ENCODE measurements at places on chromosomes 3 and 15. TPM values are rescaled to one million over a fixed set of nuclear protein-coding genes. Genes with fewer than 3 reads are reported as not detected.

RBMS3 gene
- total RNA-seq = 5.8 TPM

CORO2B gene
- not detected for total RNA-seq

FBXW12 gene
- not detected for total RNA-seq

C3orf52 gene
- 14.5 TPM for total RNA-seq

PDCD7 gene
- total RNA-seq = 22.0 TPM

ACAN gene
- total RNA-seq = not detected

MON1A gene
- total RNA-seq = 4.6 TPM

C3orf85 gene
- total RNA-seq = not detected

P4HTM gene
- total RNA-seq = 44.9 TPM

DNA sequence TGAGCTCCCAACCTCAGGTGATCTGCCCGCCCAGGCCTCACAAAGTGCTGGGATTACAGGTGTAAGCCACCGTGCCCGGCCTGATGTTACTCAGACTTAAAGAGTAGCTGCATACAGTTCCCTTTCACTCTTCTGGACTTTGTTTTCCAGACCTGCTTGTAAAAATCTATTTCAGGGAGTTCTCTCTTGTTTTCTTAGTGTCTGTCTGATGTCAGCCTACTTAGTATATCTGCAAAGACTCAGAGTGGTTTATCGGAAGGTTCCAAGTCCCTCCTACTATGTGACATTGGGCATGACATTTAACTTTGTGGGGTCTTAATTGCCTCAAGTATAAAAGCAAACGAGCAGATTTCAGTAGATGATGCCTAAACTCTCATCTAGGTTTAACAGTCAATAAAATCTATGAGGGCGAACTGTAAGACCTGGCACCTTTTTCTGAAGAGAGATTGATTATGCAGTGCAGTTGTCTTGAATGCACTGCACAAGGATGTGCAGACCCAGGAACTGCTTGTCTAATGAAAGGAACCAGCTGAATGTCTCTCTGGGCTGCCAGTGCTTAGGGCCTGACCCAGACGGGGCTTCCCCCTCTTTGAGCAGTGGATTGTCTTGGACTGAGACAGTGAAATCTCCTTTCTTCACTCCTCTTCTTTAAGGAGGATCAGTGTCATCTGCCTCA is 301.4 kb downstream of the PTPRG start:
- ATAC-seq = no peak
- no peaks in the 10 kb centered on the region for H3K36me3 ChIP-seq
- H3K4me3 ChIP-seq = no peak overlapping the region

DNA sequence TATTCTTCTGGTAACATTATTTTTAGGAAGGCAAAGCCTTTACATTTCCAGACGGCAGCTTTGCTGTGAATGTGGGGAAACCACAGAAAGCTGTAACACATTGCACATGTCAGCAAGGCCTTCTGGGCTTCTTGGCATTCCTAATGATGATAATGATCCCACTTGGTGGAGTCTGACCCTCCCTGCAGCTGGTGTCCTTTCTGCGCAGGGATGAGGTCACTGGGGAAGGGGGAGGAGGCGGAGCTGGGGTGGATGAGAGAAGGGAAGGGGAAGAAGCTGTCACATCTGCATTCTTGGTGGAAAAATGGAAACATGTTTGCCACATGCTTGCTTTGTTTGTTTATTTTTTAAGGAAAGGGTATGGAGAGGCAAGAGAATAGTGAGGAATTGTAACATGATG is 68.6 kb downstream of the FILIP1L start:
- H3K27ac ChIP-seq = no peak overlapping the region
- H3K36me3 ChIP-seq = no peaks in the 10 kb centered on the region
- no peaks in the 10 kb centered on the region for H3K27me3 ChIP-seq

- H3K36me3 ChIP-seq = peaks cover 100% of the 10 kb centered on the region
- no peaks in the 10 kb centered on the region for H3K4me1 ChIP-seq
- no peak overlapping the region for H3K27ac ChIP-seq
- no peak for ATAC-seq
- H3K27me3 ChIP-seq = no peaks in the 10 kb centered on the region
Observed at GRCh38 chr3:45931496-45931895, 11.8 kb upstream of the CXCR6 start.

DNA sequence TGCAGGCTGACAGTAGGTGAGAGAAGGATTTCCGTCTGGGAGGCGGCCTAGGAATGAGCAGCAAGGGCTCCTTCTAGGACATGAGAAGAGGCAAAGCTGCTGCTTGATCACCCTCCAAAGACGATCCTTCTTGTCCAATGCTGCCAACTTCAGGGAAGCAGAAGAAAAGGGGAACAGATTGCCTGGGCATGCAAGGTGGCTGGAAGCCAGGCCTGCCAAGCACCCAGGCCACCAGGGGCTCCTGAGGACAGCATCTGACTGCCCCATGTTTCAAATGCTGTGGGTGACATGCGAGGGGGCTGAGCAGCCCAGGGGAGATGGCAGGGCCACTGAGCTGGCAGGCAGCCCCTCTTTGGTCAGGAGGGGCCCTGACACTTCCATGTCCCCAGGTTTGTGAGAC is 3.3 kb upstream of the GRIP2 start:
- no peak for ATAC-seq
- no peaks in the 10 kb centered on the region for H3K4me1 ChIP-seq
- no peak overlapping the region for H3K4me3 ChIP-seq
- H3K27me3 ChIP-seq = peaks cover 16% of the 10 kb centered on the region
- H3K36me3 ChIP-seq = no peaks in the 10 kb centered on the region
- H3K27ac ChIP-seq = no peak overlapping the region

DNA sequence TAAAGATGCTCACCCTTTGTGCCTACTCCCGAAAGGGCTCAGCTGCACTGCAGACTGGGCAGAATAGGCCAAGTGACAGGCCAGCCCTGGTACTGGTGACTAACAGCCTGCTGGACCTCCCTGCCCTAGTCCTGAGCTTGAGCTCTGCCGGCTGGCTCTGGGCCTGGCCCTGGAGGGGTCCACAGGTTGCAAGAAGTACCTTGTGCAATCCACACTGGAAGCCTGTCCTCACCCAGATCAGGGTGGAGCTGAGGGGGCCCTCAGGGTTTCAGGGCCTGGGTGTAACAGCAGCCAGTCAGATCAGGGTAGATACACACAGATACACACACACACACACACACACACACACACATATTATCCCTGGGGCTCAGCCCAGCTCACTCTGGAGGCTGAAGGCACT is 27.3 kb upstream of the PLA2G4D start:
- no peaks in the 10 kb centered on the region for H3K36me3 ChIP-seq
- no peak overlapping the region for H3K27ac ChIP-seq
- ATAC-seq = no peak
- H3K27me3 ChIP-seq = no peaks in the 10 kb centered on the region

GRCh38 chr15:70042553-70043214 is 55.0 kb downstream of the TLE3 start:
- H3K36me3 ChIP-seq = peaks cover 15% of the 10 kb centered on the region
- no peak overlapping the region for H3K27ac ChIP-seq
- no peak overlapping the region for H3K4me3 ChIP-seq
- peaks cover 3% of the 10 kb centered on the region for H3K4me1 ChIP-seq
- ATAC-seq = peak; percentile 26

DNA sequence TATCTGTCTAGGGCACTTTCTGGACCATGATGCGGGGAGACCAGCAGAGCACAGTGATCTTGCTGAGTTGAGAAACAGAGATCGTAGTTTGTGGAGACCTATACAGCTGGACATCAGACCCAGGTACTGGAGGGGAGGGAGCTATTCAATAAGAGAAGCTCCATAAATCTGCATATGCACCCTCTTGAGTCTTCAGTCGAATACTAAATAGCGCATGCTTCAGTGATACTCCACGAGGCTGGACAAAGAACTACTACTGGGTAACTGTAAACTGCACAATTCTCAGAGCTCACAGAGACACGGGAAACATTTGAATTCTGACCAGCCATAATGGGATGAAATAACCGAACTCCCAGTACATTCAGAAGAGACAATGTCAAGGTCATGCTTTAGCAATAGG is 49.7 kb downstream of the MINAR1 start:
- no peak overlapping the region for H3K4me3 ChIP-seq
- H3K27me3 ChIP-seq = peaks cover 10% of the 10 kb centered on the region
- no peaks in the 10 kb centered on the region for H3K4me1 ChIP-seq
- ATAC-seq = no peak
- no peaks in the 10 kb centered on the region for H3K36me3 ChIP-seq

DNA sequence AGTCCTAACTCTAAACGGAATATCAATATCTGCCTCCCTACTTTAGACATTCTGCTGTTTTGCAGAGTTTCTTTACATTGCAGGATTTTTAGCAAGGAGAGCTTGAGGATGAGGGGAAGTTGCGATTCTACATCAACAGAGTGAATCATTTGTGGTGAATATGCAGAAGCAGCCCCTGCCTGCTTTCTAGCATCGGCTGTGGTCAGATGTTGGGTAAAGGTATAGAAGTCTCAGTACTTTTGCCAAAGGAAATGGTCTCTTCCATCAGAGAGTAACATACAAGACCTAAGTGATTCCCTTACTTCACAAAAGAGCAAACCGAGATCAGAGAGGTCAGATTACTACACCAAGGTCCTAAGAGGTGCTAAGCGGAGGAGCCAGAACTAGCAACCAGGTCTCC is 15.2 kb downstream of the ST3GAL6 start:
- no peak overlapping the region for H3K4me3 ChIP-seq
- no peak for ATAC-seq
- H3K36me3 ChIP-seq = no peaks in the 10 kb centered on the region
- peaks cover 38% of the 10 kb centered on the region for H3K27me3 ChIP-seq
- no peaks in the 10 kb centered on the region for H3K4me1 ChIP-seq

DNA sequence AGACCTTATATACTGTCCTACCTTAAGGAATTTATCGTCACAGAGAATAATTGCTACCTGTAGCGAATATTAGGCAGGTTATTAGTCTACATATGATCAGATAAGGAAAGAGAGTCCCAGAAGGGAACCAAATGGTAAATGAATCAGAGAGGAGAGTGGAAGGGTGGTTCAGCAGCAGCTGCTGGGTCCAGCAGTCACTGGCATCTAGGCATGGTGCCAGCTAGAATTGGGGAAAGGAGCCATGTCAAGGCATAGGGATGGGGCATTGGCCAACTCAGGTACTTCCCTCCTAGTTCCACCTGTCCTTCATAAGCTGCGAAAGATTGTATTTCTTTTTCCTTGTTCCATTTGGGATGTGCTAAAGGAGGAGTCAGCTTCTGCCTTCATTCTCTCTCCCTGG is 23.4 kb downstream of the HACD3 start:
- peak overlapping the region; percentile 6 for H3K27ac ChIP-seq
- peaks cover 56% of the 10 kb centered on the region for H3K36me3 ChIP-seq
- H3K4me3 ChIP-seq = no peak overlapping the region
- no peaks in the 10 kb centered on the region for H3K27me3 ChIP-seq
- ATAC-seq = no peak

- peaks cover 30% of the 10 kb centered on the region for H3K27me3 ChIP-seq
- H3K4me1 ChIP-seq = no peaks in the 10 kb centered on the region
- no peak overlapping the region for H3K4me3 ChIP-seq
- ATAC-seq = no peak
Observed at GRCh38 chr15:79765081-79765480, 131.7 kb downstream of the MTHFS start.

DNA sequence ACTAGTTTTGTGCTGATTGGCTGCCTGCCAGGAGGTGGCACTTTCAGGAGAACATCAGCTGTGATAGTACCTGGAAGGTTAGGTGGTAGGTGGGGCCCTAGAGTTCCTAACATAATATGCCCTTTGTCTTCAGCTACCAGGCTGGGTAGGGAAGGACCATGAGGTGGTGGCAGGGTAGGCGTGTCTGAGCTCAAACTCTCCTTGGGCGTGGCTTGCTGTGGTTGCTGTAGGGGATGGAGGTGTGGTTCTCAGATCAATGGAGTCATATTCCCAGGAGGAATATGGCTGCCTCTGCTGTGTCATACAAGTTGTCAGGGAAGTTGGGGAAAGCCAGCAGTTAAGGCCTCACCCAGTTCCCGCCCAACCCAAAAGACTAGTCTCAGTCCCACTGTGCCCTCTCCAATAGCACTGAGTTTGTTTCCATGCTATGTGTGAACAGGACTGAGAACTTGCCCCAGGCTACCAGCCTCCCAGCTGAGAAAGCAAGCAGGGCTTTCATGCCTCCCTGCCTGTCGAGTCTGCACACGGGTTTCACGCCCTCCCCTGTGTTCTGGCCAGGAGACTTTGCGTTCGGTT is 107.7 kb downstream of the CHCHD4 start:
- H3K27me3 ChIP-seq = peaks cover 23% of the 10 kb centered on the region
- H3K4me1 ChIP-seq = no peaks in the 10 kb centered on the region
- H3K4me3 ChIP-seq = no peak overlapping the region
- no peak for ATAC-seq
- H3K36me3 ChIP-seq = no peaks in the 10 kb centered on the region
- H3K27ac ChIP-seq = no peak overlapping the region

DNA sequence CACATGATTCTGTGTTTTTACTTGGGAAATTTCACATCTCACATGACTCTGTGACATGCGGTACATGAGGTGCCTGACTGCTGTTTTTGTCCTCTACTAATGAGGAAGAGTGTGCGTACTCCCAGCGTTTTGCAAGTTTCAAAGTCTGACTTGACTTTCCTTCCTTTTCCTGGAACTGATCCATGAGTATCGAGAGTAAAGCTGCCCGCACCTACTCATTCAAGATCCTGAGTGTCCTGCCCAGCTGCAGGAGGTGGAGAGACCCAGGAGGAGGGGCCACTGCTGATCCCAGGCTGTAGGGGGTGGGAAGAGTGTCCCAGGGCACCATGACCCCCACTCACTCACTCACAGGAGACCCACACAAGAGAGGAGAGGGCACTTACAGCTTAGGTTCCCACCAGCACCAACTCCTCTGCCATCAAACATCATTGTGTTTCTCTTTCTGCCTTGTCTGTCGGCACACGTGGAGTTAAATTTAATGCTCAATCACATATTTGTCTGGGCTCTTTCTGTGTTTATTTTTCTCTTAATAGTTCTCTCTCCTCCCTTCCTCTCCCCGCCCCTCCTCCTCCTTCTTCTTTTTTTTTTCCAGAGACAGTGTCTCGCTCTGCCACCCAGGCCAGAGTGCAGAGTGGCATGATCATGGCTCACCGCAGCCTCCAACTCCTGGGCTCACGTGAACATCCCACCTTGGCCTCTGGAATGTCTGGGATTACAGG is 1.4 kb downstream of the CCR5AS start:
- no peaks in the 10 kb centered on the region for H3K27me3 ChIP-seq
- no peak overlapping the region for H3K27ac ChIP-seq
- no peak for ATAC-seq
- no peaks in the 10 kb centered on the region for H3K36me3 ChIP-seq

DNA sequence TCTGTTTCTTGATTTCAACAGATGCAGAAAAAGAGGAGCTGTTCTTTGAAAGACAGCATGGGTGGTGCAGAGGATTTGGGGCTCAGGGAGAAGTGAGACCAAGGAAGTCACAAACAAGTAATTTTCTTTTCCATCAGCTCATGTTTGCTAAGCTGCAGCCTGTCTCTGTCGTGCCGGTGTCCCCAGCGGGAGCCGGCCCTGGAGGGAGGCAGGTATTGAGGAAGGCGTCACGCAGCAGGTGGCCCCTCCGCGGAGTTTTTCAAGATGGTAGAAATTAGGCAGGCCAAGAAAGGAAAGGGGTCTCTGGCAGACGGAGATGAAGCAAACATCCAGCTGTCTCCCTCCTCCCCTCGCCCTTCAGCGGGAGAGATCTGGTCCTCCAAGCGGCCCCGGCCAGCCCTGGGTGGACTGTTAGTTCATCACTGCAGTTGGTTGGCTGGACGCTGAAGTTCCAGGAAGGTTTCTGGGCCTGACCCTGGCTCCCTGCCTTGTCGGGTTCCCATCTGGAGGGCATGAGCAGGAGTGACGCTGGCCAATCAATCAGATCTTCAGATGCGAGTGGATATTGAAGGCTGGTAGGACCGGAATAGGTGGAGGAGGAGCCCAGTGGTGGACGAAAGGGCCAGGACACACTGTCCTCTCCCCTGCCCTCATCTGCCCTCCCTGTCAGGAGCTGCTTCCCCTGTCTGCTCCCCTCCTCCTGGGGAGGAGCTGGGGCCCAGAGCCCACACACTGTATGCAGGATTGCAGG is 27.7 kb upstream of the MUC4 start:
- H3K36me3 ChIP-seq = no peaks in the 10 kb centered on the region
- H3K27me3 ChIP-seq = no peaks in the 10 kb centered on the region
- no peak overlapping the region for H3K4me3 ChIP-seq
- H3K4me1 ChIP-seq = no peaks in the 10 kb centered on the region
